Gastroesophageal sphincter (tissue), 4 donors: ENCODE measurements at places on chromosomes 1 and 21. TPM values are rescaled to one million over a fixed set of nuclear protein-coding genes. Genes with fewer than 3 reads are reported as not detected.

The TMPRSS2 gene
- not detected for total RNA-seq

DNA sequence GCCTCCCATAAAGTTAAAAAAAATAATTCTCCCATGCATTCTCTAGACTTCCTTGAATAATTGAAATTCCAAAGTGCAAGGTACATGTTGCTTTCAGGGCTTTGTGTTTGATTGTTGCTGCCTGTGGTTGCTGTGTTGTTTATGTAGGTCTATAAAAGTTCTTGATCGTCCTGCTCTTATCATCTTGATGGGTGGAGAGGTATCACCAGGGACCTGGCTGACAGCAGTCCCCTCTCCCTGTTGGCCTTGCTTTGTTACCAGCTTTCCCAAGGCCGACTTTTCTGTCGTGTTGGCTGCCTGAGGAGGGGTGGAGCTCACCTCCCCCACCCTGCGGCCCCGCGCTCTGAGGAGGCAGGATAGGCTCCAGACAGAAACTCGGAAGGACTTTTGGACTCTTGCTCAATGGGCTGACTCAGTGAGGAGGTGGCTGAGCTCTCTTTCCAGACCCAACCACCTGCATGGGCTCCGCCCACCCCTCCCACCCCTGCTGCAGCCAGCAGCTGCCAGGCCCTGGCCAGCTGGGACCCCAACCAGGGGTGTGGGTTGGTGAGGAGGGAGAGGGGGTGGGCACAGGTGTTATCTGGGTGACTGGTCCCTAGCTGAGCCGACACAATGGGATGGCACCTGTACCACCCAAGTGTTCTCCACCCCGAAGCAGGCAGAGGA is 2.0 kb downstream of the INAVA start:
- H3K27me3 ChIP-seq, result peaks cover 20% of the 10 kb centered on the region
- ATAC-seq, result no peak
- no peak overlapping the region for H3K27ac ChIP-seq

DNA sequence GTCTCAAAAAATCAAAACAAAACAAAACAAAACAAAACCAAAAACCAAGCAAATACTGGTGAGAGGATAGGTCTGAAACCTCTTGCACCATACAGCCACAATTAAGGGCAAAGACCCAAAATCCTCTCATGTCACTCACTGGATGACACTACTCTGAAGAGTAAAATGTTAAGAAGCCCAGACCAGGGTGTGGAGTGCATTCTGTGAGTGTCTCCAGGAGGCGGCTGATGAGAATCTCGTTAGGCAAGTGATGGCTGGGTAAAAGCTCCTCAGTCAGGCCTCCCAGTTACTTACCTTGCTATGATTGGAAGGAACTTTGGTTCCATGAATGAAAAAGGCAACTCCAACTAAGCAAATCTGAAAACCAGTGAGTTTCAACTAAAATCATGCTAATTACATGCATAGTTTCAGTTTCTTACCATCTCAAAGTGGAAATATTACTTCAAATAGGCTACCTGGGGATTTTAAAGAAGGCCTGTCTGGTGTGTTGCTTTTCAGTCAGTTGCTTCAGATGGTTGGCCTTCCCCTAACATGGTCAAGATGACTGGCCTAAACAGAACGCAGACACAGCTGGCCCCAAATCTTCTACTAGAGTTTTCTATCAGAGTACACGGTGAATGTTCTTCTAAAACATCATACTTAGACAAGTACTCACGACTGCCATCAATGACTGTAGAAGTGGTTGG is 95.1 kb downstream of the KIAA0319L start:
- no peak for ATAC-seq
- H3K4me1 ChIP-seq, result no peaks in the 10 kb centered on the region
- H3K27ac ChIP-seq, result no peak overlapping the region
- H3K27me3 ChIP-seq, result no peaks in the 10 kb centered on the region
- no peak overlapping the region for H3K4me3 ChIP-seq

DNA sequence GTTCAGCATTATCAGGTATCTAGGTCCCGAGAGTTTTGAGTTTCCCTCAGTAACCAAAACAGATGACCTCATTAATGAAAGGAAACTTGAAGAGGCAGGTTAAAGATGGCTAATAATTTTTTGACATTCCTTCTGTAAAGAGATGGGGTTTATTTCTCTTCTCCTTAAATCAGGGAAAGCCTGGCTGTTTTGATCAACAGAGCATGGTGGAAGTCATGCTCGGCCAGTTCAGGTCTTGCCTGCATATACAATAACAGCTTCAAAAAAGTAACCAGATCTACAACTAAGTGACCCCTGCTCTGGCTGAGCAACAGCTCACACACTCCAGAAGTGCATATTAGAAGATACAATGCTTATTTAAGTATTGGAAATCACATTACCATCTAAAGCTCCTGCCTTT is 36.6 kb upstream of the POU2F1 start:
- H3K36me3 ChIP-seq, result no peaks in the 10 kb centered on the region
- H3K4me3 ChIP-seq, result no peak overlapping the region
- no peaks in the 10 kb centered on the region for H3K4me1 ChIP-seq
- ATAC-seq, result no peak
- H3K27ac ChIP-seq, result no peak overlapping the region

DNA sequence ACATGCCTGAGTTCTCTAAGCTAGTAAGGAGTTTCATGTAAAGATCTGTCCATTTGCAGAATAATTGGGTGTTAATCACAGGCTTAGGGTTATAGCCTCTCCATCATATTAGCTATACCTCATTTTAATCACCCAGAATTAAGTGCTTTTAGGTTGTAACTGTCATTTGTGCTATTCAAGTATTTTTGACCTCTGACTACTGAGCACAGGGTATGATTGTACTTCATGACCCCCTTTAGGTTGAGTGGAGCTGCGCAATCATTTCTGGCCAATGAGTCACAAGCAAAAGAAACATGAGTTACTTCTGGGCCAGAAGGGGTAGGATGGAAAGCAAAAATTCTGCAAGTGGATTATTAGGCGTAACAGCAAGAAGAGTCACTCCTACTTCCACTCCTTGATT is 8.4 kb upstream of the SNX7 start:
- no peak for ATAC-seq
- H3K27me3 ChIP-seq, result no peaks in the 10 kb centered on the region
- H3K4me3 ChIP-seq, result no peak overlapping the region

The PPM1J gene
- total RNA-seq, result 0.35 TPM

The LCE1A gene
- not detected for total RNA-seq
